Mammary epithelial cell (primary cell): ENCODE measurements at places on chromosomes 6 and 20. TPM values are rescaled to one million over a fixed set of nuclear protein-coding genes. Genes with fewer than 3 reads are reported as not detected.

Gene PAK5
- 0.07 TPM in 1 of 2 replicates, not detected in the other for total RNA-seq

Gene GDAP1L1
- total RNA-seq, result not detected

Gene MRPL18
- 58.0 TPM for total RNA-seq

Gene PRSS16
- total RNA-seq, result 10.5 and 16.5 TPM in 2 replicates

Gene CST1
- not detected in 2 replicates for total RNA-seq

Gene SH3BGRL2
- 16.3 TPM for total RNA-seq

Gene EYS
- total RNA-seq, result under 0.01 TPM

Gene PNLDC1
- total RNA-seq, result 0.33 TPM

Gene SALL4
- under 0.01 TPM for total RNA-seq

Gene GINM1
- total RNA-seq, result 34.0 and 40.1 TPM in 2 replicates

Gene HRH3
- not detected in 2 replicates for total RNA-seq

Gene HLA-DOB
- total RNA-seq, result 8.3 TPM

Gene BEND6
- 1.2 and 2.0 TPM in 2 replicates for total RNA-seq

Gene SLC2A10
- total RNA-seq, result 0.11 and 0.40 TPM in 2 replicates

Gene LCA5
- 4.8 and 6.8 TPM in 2 replicates for total RNA-seq

Gene POM121L2
- total RNA-seq, result not detected

Gene OLIG3
- total RNA-seq, result not detected

Gene SEL1L2
- not detected for total RNA-seq

Gene PI16
- total RNA-seq, result not detected in 2 replicates

Gene KCNK17
- total RNA-seq, result 13.0 TPM

Gene HLA-DOA
- total RNA-seq, result 0.33 TPM

Gene C20orf144
- 0.16 TPM in 1 of 2 replicates, not detected in the other for total RNA-seq

Gene LY6G6F
- not detected for total RNA-seq

Gene RGS17
- total RNA-seq, result 0.50 TPM

Gene CST4
- total RNA-seq, result not detected

Gene DACT2
- 3.3 TPM for total RNA-seq
